Activated CD8-positive, alpha-beta memory T cell treated with anti-CD3 and anti-CD28 coated beads, Interleukin-2, amount 10 ng/mL, durations not matched to agents 7 days and 5 days (primary cell): ENCODE measurements at places on chromosomes 12 and 14. TPM values are rescaled to one million over a fixed set of nuclear protein-coding genes. Genes with fewer than 3 reads are reported as not detected.
A peak's percentile ranks its signal among the peaks of the same experiment; 100 is the strongest.

Gene INHBC
- total RNA-seq, result not detected

Gene RIMBP2
- not detected for total RNA-seq

Gene KIF26A
- 0.21 TPM for total RNA-seq

Gene RPGRIP1
- not detected for total RNA-seq

Gene CCDC38
- 0.12 TPM for total RNA-seq

Gene TSPAN11
- total RNA-seq, result not detected

Gene C1S
- total RNA-seq, result 1.6 TPM

DNA sequence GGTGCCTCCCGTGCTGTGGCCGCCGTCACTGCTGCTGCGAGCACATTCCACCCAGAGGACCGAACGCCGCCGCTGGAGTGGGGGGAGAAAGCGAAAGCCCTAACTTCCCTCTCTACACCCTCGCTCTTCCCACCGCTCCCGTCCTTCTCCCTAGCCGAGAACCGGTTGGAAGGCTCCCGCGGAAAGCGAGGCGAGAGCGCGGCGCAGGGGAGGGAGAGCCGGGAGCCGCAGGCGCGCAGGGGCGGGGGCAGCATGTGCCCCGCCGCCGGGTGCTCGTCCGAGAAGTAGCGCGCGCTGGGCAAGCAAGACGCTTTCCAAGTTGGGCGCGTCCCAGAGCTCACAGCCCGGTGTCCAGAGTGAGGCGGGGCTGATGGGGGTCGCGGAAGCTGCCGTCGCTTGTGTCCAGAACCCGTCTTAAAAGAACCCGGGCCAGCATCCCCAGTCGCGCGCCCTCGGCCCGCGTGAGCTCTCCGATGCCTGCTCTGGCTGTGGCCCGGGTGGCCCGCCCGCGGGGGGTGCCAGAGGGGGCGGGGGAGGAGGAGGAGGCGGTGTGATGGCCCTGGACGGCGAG, at the start of gene TRHDE:
Gene TRHDE (plus strand): TSS at position 280 of the 571 bp plus-strand sequence. CDS start 274 bp downstream, at position 554.
- H3K4me3 ChIP-seq, result peak within 1 kb of the TSS; percentile 39
- DNase-seq, result no peak
- H3K27me3 ChIP-seq, result peaks cover 52% of the 10 kb centered on the region
- peaks cover 5% of the 10 kb centered on the region for H3K4me1 ChIP-seq

DNA sequence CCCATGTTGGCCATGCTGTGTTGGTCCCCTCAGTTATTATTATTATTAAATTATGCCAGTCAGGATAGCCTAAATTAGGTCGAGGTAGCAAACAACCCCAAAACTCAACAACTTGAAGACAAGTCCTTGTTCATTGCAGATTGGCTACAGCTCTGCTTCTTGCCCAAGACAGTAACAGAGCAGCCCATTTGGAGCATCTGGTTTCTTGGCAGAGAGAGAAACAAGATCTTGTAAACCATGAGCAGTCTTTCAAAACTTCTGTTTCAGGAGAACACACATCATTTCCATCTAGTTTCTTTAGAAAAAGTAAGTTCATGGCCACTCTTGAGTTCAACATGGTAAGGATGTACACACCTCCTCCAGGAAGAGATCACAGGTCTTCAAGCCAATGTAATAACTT, 52.3 kb downstream of the E2F7 start:
- no peak overlapping the region for H3K4me3 ChIP-seq
- H3K27ac ChIP-seq, result no peak overlapping the region
- H3K4me1 ChIP-seq, result peaks cover 2% of the 10 kb centered on the region
- H3K27me3 ChIP-seq, result peaks cover 19% of the 10 kb centered on the region
- H3K36me3 ChIP-seq, result peaks cover 4% of the 10 kb centered on the region
- no peak for DNase-seq

- peak; percentile 54 for DNase-seq
- H3K36me3 ChIP-seq, result no peaks in the 10 kb centered on the region
- H3K27me3 ChIP-seq, result peaks cover 14% of the 10 kb centered on the region
- peaks cover 15% of the 10 kb centered on the region for H3K4me1 ChIP-seq
Measured at GRCh38 chr14:105201925-105202513, 20.9 kb upstream of the NUDT14 start.

DNA sequence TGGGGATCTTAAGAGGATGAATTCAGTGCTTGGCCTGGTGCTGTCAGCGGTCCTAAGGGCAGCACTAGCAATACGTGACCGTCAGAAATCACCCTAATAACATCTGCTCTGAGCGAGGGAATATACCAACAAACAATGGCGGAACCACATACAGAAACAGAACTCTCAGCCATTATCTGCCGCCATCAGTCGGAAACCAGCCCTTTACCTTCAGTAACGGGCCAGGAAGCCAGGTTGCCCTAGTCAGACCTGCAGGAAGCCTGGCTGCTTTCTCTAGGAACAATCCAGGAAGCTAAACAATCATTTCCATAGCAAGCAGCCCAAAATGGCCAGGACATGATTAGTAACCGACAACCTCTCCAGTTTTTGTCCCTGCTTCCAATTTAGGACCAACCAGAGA, 5.6 kb downstream of the CDCA4 start:
- H3K4me1 ChIP-seq, result peaks cover 68% of the 10 kb centered on the region
- peak overlapping the region; percentile 42 for H3K27ac ChIP-seq
- peaks cover 63% of the 10 kb centered on the region for H3K36me3 ChIP-seq
- no peak for DNase-seq

DNA sequence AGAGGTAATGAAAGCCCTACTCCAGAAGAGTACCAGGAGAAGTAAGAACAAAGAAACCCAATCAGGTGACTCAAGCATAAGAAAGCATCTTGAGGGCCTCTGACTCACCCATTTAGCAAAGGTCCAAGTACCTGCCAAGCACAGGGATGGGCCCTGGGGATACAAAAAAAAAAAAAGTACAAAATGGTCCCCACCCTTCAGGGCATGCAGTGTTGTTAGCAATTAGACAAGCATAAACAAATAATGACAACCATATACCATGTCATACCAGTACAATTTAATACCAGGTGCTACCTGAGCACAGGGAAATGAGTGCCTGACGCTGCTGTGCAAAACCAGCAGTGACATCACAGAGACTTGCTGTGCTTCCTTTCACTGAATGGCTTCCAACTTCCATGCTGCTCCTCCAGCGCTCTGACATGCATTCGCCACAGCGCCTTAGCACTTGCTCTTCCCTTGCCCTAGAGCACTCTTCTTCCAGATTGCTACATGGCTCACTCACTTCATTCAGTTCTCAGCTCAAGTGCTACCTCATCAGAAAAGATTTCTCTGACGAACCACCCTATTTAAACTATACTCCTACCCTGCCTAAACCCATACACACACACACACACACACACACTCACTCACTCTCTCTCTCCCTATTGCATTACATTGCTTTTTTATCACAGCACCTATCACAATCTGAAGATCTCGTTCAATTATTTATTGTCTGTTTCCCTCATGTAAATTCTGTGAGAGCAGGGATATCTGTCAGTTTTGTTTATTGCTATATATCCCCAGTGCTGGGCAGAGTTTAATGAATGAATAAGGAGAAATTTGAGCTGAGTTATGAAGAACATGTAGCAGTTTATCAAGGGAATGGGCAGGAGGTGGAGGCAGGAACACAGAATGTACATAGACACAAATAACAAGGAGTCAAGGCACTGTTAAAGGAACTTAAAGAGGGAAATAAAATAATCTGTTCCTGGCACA, 12.9 kb upstream of the EPS8 start:
- no peaks in the 10 kb centered on the region for H3K36me3 ChIP-seq
- peaks cover 18% of the 10 kb centered on the region for H3K27me3 ChIP-seq
- no peak overlapping the region for H3K4me3 ChIP-seq
- H3K27ac ChIP-seq, result no peak overlapping the region
- no peaks in the 10 kb centered on the region for H3K4me1 ChIP-seq
- no peak for DNase-seq

- H3K27ac ChIP-seq, result no peak overlapping the region
- no peak overlapping the region for H3K4me3 ChIP-seq
- H3K36me3 ChIP-seq, result no peaks in the 10 kb centered on the region
- DNase-seq, result no peak
- H3K27me3 ChIP-seq, result peaks cover 13% of the 10 kb centered on the region
Measured at GRCh38 chr12:116482859-116483258, 76.3 kb upstream of the MAP1LC3B2 start.
